ENCODE measurements at places on chromosomes 2 and 18.
A peak's percentile ranks its signal among the peaks of the same experiment; 100 is the strongest.

DNA sequence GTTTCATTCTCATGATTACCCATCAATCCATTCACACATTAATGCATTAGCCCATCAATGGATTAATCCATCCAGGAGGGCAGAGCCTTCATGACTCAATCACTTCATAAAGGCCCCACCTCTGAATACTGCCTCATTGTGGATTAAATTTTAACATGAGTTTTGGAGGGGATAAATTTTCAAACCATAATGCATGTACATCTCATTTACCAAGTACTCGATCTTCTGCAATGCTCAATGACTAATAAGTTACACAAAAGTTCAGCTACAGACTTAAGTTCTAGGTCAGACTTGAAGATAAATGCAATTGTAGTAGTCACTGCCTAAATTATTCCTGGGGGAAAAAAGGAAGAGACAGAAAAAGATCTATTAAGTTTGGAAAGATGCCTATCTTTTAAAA lies 120.0 kb upstream of the OSR1 start:
- no peak for DNase-seq

DNA sequence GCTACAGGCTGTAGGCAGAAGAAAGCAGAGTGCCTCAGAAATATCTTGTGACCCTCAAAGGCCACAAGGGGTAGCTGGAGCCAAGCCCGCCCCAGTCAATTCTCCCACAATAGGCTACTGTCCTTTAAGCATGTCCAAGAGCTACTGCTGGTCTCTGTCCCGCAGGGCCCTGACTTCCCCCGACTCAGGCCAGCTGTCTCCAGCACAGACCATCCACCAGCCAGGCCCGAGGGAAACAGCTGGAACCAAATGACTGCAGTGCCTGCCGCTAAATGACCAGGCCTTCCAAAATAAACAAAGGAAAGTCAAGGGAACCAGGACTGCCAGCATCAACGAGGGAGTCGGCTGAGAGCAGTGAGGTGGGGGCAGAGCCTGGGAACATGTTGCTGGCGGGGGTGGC lies 36.7 kb downstream of the MCFD2 start:
- no peak for DNase-seq

- DNase-seq = no peak
These were observed 5.2 kb downstream of the CHRNG start for GRCh38 chr2:232544674-232545073.

DNA sequence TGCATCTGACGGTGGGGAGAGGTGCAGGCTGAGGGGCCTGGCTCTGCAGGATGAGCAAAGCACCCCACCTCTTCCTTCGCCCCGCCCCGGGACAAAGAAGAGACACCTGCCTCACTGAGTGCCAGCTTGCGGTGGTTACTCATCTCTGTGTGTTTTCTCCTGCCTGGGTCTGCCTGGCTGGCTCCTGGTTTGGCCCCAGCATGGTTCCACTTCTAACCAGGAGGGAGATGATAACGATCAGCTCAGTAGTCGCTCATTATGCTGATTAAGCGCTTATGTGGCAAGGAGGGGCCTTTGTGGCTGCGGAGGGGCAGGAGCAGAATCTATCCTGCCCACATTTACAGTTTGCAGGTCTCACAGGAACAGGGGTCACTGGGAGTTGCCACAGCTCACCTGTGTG lies 68.7 kb upstream of the EDAR start:
- no peak for DNase-seq

DNA sequence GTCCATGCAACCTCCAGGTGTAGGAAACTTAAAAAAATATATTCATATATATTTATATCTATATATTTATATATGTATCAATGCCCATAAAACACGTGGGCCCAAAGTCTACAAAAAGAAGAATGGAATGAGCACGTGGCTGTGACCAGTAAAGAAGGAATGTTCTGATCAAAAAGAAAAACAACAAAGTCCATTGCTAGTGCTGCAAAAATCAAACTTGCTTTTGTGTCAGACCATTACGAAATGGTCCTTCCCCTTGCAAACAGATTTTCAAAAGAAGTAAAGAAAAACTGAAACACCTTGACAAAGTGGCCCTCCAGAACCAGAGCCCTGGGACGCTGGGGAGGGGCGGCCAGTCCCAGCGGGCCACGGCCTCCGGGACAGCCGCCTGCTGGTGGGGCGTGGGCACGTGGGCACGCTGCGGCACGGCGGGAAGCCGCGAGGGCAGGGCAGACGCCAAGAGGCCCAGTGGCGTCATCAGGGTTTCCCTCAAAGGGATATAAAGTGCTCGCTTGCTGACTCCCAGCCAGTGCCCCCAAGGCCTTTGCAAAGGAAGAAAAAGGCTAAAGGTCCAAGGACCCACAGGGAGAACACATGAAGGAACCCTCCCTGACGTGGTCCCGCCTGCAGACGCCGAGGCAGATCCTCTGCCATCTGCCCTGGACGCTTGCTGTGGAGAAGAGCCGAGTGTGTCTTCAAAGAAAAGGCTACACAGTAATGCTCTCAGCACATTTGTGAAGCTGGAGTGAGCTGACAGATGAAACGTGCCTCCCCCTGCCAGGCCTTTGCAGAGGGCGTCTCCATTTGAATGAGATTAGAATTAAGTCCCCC lies 201.8 kb downstream of the TWIST2 start:
- DNase-seq = no peak

DNA sequence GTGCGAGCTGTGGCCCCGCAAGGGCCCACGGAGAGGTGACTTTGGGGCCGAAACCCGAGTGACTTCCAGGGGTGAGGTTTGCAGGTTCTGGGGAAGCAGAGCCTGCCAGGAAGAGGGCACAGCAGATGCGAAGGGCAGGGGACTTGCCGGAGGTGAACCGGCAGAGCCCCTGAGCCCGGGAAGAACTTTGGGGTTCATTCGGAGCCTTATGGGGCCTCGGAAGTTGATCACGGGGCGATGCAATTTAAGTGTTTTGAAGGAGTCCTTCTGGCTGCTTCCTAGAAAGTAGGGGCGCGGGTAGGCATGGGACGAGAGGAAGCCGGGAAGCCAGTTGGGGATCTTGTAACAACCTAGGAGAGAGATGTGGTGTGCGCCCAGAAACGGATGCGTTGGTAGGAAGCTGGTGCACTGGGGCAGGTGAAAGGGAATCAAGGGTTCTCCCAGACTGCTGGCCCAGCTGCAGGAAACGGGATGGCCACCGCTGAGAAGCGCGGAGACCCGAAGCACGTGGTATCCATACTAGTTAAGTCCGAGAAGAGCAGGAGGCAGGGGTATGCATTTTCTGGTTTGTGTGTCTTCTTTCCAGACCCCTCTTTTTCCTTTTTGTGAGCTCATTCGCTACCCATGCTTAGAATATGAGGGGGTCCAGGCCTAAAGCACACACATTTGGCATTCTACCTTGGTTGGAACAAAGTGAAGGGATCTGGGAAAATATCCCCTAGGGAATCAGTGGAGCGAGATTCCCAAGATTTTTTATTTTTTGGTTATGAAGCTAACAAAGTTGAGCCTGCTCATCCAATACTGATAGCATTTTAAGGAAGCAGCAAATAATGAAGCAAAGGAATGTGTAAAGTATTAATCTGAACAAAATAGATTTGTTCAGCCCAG lies 758 bp downstream of the SCLY start:
- peak; percentile 6 for DNase-seq

- no peak for DNase-seq
These were observed 65.4 kb downstream of the DIS3L2 start for GRCh38 chr2:232026910-232027309.

- no peak for DNase-seq
These were observed 147.3 kb downstream of the RDH14 start for GRCh38 chr2:18412980-18413675.

DNA sequence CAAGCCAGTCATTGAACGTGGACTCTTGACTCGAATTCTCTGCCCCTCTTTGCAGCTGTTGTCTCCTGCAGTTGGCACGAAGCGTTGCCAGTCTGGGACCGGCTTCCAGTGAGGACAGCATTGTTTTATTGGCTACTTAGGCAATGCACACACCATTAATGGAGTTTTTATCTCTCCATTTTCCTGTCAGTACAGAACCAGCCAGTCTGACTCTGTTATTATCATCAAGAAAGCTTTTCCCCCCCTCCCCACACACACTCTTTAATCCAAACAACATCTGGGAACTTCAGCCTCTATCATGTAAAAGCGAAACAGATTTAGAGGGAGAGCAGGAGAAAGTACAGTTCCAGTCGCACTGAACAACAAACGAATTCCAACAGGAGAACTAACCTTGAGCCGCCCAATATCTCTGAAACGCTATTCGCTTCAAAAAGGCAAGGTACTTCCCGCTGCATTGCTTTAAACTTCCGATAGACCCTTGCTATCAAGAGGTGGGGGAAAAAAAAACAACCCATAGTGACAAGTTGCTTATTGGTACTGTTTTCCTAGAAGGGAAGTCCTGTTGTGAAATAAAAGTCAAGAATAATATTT lies 38.2 kb downstream of the ACVR1 start:
- peak; percentile 26 for DNase-seq

DNA sequence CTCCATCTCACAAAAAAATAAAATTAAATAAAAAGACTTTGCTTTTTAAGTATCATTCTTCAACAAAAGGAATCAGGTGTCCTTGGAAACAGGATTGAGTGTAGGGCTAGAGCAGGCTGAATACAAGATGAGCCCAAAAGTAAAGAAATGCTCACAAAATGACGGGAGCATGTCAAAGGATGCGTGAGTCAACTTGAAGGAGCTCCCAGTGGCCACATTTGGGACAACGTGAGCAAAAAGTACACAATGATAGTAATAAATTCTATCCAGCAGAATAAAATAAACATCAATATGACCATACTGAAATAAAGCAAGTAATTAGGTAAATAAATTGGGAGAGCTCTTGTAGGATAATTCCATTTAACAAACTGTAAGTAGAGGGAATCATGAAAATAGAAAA lies 220.7 kb downstream of the PHLPP1 start:
- no peak for DNase-seq

- DNase-seq = no peak
These were observed 11.8 kb upstream of the HAT1 start for GRCh38 chr2:171910494-171910893.

- no peak for DNase-seq
These were observed 218.5 kb downstream of the TPGS2 start for GRCh38 chr18:36610258-36610657.

- no peak for DNase-seq
These were observed 1167.5 kb upstream of the ACVR2A start for GRCh38 chr2:146677280-146677679.

GRCh38 chr2:215870088-215870490 lies 143.3 kb downstream of the MREG start:
- peak; percentile 54 for DNase-seq

DNA sequence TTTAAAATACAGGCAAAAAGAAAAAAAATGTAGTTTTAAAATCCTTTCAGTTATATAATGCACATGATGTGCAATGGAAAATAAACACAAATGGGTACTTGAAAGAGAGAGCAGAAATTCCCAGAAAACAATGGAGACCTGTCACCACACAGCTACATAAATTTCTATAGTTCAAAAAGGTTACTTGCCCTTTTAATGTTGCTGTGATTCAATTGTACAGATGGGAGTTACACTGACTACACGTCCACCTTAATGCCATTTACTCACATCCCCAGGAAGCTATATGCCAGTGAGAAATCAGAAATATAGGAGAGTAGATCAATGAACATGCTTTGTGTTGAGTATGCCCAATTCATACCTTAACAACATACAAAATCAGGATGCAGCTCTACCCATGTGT lies 269.6 kb downstream of the ERBB4 start:
- DNase-seq = no peak

- no peak for DNase-seq
These were observed 31.9 kb downstream of the TFCP2L1 start for GRCh38 chr2:121253021-121253673.

DNA sequence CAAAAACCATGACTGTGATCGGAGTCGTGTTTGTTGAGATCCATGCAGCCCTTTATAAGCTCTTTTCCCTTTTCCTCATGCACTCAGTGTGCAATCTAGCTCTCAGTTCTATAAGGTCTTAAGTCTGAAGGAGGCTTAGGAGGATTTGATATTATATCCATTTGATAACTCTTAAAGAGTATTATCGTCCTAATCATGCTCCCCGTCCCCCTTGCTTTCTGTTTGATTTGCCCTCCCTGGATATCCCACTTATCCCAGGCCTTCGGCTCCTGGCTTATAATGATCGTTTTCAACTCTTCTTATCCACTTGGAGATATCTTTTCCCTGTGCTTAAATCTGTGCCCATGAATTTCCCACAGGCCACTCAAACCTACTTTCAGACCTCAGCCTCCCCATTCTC lies 1917.7 kb upstream of the PIK3C3 start:
- DNase-seq = no peak

DNA sequence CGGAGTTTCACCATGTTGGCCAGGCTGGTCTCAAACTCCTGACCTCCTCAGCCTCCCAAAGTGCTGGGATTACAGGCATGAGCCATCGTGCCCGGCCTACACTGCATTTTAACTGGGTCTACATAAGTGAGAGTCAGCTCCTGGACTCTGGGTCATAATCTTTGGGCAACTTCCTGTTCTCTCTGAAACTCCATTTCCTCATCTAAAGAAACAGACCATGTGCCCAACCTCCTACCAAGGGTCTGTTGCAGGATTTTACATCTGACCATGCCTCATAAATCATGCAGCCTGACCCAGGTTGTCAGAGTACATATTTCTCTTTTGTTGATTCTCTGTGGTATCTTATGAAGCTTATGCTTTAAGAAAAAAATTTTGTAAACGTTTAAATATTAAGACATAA lies 280.4 kb downstream of the ALPK2 start:
- peak; percentile 93 for DNase-seq

DNA sequence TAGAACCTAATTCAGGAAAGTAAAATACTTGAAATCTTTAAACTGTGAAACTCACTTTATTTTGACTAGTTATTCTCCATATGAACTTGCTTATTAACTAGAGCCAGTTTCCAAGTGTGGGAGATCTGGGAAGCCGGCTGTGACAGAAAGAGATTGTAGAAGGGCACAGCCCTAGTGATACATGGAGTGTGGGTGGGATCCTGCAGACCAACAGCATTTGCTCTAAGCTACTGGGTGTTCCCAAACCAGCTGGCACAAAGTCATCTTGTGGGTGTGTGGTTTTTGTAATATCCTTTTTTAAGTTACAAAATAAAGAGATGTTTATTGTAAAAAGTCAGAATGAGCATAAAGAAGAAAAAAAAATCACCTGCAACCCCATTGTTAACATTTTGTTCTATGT lies 3.4 kb downstream of the DUSP19 start:
- peak; percentile 86 for DNase-seq
